ENCODE measurements at places on chromosomes 13 and 19.

DNA sequence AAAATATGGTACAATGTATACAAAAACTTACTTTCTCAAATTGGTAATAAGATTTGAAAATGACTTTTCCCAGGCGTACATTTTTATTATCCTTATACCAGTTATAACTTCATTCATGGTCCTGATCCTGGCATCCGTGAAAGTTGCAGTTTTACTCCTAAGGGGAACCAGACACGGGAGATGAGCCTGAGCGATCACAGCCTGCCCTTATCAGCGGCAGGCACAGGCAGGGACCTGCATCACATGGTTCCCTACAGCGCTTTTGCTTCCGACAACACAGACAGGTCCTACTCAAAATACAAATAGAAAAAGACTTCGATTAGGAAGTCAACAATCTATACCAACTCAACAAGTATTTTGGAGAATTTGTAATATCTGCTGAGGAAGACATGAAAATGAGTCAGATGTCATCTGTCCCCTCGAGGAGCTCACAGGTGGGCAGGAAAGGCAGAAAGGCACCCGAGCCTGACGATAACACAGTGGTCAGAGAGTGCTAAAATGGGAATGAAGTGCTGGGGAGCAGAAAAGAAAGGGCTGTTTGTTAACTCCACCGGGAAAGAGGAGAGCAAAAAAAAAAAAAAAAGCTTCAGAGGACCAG lies 93.4 kb downstream of the ABCC4 start:
- no peak for DNase-seq

- no peak for DNase-seq
These were observed 7.6 kb downstream of the TRPM4 start for GRCh38 chr19:49165111-49165750.

- no peak for DNase-seq
These were observed 69.8 kb downstream of the ALOX5AP start for GRCh38 chr13:30805132-30805537.

DNA sequence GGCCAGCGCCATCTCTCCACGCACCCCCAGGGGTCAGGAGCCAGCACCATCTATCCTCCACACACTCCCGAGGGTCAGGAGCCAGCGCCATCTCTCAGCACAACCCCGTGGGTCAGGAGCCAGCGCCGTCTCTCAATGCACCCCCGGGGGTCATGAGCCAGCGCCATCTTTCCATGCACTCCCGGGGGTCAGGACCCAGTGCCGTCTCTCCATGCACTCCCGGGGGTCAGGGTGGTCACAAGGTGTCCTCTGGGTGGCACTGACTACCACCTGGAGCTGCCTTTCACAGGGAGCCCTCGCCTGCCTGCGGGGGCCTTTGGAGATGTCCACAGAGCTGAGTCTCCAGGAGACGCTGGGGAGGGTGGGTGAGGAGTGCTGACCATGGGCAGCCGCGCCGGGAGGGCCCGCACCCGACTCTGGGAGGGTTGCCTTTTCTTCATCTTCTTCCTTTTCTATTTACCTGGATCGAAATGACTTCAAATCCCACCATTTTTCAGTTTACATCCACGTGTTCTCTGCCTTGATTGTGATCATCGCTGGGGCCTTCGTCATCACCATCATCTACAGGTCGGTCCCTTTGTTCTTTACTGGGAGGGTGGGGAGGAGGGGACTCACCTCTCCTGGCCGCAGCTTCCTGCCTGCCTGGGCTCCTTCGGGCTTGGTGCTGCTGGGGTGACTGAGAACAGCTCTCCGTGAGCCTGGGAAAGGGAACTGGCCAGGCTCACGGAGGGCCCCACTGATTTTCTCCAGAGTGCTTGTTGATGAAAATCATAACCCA lies 19.1 kb downstream of the TEX29 start:
- DNase-seq = no peak

DNA sequence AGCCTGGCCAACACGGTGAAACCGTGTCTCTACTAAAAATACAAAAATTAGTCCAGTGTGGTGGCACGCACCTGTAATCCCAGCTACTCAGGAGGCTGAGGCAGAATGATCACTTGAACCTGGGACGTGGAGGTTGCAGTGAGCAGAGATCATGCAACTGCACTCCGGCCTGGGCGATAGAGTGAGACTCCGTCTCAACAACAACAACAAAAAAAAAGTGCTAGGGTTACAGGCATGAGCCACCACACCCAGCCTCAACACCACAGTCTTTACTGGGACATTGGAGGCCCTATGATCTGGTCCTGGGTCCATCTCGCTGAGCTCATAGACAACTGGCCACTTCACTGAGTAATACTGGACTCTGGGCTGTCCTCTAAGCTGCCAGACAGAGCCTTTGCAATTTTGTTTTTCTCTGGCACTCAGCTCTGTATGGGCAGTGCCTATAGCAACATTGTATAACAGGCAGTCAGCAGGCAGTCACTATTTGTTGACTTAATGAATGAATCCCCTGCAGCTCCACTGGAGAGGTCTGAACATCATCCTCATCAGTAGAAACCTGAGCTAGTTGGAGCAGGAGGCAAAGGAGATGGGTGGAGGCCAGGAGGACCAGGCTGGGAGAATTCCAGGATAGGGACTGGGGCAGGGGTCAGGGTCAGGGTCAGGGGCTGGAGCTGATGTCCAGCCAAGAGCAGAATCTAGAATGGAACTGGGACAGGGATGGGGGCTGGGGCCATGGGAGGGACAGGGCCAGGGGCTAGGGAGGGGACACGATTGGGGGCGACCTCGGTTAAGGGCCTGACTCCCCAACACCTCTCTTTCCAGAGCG lies 8.1 kb downstream of the BLOC1S3 start:
- no peak for DNase-seq

DNA sequence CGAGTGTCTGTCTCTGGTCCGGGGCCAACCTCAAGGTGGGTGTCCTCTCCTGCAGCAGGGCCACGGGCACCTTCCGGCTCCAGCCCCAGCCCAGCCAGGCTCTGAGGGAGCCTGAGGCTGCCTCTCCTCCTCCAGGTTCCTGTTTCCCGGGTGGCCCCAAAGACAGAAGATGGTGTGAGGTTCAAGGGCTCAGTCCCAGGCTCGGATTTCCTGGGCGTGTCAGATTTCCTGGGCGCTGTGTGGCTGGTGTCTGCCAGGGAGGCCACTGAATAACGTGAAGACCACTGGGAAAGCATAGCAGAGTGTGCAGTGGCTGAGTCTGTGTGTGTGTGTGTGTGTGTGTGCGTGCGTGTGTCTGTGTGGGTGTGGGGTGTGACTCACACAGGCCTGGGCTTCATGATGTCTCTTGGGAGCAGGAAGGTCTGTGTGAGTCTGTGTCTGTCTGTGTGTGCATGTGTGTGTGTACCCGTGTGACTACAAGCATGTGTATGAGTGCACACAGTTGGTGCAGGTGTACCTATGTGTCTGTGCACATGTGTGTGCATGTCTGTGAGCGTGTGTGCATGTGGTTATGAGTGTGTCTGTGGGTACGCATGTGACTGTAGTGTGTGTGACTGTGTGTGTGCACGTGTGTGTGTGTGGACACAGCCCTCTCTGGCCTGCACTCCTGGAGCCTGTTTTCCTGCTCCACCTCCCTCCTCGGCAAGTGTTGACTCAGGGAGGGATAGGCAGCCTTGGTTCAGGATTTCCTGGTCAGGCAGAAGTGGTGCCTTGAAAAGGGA lies 28.3 kb downstream of the CEBPA start:
- peak; percentile 60 for DNase-seq

DNA sequence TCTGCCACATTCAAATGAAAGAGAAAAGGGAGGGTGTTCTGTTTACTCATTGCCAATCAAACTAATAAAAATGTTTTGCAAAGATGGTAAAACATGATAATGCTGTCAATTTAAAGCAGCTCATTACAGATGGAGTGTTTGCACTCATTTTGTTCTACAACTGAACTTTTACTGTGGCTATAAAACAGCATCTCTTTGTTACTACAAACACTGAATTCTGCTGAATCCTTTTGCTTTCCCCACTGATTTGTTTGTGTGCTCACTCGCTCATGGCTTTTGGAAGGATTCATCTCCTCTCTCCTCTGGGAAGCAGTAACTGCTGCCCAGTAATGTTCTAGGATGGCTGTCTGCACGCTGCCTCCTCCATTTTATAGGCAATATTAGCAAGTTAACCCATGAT lies 434.5 kb downstream of the PCDH9 start:
- DNase-seq = no peak

DNA sequence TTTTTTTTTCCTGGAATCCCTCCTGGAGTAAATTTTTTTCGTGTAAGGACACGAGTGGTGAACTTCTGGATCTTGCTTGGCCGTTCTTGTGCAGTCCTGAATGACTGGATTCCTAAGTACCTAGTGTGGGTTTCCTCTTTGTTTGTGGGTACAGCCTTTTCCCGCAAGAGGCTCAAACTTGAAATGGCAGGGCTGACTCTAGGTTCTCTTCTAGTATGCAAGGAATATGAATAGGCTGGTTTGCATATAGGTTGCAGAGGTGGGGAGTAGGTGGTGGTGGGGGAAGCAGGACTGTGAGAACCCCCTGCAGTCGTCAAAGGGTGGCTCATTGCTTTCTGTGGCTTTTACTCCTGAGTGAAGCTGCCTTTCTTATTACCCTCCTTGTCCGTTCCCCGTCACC lies 13.6 kb downstream of the UBAC2 start:
- DNase-seq = no peak

- DNase-seq = no peak
These were observed 3.8 kb upstream of the CDC37 start for GRCh38 chr19:10407096-10407495.

GRCh38 chr19:11382898-11383705 lies 1.0 kb downstream of the EPOR start:
- peak; percentile 40 for DNase-seq

DNA sequence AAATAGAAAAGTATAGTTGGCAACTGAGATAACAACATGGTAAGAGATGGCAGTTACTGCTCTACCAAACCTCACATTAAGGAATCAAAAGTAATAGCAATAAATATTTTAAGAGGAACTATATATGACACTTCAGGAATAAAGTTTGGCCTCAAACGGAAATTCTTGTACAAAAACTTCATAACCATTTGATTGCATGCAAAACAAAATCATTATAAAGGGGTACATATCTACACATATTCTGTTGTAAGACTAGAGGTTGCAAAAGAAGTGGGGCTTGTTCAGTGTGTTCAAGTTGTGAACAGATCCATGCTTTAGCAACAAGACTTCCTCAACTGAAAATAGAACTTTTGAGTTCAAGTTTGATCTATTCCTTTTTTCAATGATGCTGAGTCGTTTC lies 133.5 kb upstream of the MIR17HG start:
- no peak for DNase-seq

GRCh38 chr13:25717666-25718197 lies 334.1 kb downstream of the SHISA2 start:
- DNase-seq = no peak

DNA sequence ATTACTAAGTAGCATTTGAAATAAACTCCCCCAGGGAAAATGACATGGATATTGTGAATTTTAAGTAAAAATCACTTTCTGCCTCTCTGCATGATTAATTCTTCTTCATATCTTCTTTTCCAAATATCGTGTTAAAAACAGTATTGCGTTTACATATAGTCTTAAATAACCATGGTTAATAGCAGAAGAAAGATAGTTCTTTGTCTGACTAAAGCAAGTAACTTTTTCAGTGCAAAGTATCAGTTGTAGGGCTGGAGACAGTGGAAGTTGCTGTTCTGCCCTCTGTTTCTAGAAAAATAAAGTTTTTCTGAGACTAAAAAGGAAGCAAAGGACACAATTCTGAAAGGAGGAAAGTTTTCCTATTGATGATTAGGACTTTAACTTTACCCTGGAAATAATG lies 330.2 kb downstream of the NDFIP2 start:
- no peak for DNase-seq

DNA sequence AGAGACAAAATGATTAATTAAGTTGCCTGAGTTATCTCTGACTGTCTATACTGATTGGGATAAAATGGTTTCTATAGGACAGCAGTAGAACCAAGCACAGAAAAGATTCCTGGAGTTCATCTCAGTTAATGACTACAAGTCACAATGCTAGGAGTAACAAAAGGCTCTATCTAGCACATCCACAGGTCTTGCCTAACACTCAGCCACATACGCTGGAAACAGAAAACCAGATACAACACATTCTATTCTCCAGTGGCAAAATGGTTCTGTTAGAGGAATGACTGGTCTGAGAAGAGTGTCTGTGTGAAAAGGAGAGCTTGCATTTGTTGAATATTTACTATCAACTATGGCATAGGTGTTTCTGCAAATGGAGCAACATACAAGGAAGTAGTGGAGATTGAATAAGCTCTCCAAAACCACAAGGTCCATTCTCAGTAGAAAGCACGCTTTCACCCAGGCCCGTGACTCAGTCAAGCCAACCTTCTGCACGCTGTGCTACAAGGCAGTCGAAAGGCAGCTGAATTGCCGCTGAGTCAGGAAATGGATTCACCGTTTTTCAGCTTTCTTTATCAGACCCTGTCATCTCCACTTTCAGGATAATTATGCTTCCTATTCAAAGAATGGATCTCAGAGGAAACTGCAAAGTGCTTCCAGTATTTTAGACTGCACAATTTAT lies 761.5 kb downstream of the EFNB2 start:
- no peak for DNase-seq

DNA sequence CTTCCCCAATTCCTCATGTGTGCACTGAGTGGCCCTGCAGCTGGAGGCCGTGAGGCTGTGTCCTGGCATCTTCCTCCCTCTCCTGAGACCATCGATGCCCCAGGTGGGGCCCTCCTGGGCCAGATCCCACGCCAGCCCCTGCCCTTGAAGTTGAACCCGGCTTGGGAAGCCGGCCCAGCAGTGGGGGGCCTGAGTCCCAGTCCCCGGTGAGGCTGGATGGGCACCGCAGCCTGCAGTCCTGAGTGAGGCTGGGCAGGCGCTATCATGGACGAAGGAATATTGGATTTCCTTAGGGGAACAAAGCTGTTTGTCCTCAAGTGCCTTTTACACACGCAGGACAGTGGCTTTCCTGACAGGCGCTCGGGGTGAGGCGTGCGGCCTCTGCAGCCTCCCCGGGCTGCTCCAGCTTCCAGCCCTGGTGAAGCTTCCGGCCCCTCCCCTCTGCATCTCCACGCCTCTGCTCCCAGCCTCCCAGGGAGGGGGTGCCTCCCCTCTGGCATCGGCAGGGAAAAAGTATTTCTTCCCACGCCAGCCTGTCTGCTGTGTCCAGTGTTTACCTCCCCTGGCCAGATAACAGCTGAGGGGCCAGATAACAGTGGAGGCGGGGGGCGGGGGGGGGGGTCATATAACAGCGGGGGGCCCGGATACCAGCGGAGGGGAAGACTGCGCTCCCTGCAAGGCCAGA lies 159.5 kb downstream of the KDM4B start:
- no peak for DNase-seq

- peak; percentile 35 for DNase-seq
These were observed 1.0 kb downstream of the AXL start for GRCh38 chr19:41219924-41220567.

- DNase-seq = no peak
These were observed 60.6 kb downstream of the COLGALT1 start for GRCh38 chr19:17615889-17616685.
